Central memory CD4-positive, alpha-beta T cell (primary cell): ENCODE measurements at places on chromosomes 3 and 15.

DNA sequence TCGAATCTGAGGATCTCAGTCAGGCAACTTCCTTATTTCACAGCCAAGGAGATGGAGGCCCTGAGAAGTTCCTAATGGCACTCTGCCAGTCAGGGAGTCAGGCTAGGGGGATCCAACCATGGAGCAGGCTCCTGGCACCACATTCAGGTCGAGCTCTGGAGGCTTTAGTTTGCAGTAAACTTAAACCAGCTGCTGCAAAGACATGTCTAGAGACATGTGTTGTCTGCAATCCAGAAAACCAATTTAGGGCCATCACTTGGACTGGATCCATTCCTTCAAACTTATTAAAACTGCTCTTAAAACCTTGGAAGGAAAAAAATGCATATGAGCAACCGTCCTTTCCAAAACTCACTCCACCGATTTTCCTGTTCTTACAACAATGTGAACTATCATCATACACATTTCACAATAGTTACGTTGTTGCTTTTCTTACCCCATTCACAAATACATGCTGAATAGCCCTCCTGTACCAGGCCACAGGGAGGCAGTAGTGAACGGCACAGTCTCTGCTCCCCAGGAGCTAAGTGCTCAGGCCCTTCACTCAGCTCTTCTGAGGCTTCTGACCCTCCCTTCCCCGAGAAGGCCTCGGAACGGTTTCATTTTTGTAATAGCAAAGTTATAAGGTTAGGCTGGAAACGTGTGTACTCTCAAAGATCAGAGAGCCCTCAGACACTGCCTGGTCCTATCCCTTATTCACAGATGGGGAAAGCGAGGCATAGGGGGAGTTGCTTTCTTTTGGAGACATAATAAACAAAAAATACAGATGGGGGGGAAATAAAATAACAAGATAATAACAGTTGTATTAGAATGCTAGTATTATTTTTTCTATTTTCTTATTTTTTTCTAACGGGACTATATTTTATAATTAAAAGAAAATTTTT is 20.1 kb downstream of the RFT1 start:
- no peak for DNase-seq

GRCh38 chr15:66101715-66102395 is 151.7 kb downstream of the MEGF11 start:
- DNase-seq: no peak

DNA sequence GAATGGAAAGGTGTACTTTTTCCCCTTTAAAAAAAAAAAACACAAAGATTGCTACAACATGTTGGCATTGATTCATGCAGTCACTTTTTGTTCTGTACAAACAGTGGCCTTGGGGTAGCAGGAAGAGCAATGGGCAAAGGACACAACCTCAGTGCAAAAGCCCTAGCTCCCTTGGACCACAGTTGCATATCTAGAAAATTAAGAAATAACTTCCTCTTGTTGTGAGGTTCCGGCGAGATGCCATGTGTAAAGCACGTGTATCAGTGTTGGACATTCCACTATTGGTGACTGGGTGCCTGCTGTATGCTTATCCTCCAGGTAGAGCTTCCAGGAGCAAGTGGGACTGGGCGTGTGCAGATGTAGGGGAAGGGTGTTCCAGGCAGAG is 164.5 kb downstream of the THSD4 start:
- no peak for DNase-seq

DNA sequence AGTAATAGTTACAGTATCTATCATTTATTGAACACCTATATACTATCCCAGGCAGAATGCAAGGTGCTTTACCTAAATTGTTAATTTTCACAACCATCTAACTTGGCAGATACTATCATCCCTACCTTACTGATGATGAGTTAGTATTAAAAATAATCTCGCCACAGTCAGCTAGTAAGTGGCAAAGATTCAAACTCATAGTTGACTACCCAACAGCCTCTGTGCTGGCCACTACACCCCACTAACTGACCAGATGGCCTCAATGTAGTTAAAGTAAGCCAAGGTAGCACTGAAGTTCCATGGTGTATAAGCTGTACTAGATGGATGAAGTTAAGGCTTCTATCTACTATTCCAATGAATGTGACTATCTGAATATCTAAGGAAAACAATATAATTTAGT is 44.8 kb downstream of the PEAK1 start:
- DNase-seq: no peak

GRCh38 chr3:39292961-39293360 is 13.1 kb upstream of the CX3CR1 start:
- DNase-seq: no peak

GRCh38 chr15:79180318-79180717 is 89.7 kb upstream of the RASGRF1 start:
- DNase-seq: no peak

DNA sequence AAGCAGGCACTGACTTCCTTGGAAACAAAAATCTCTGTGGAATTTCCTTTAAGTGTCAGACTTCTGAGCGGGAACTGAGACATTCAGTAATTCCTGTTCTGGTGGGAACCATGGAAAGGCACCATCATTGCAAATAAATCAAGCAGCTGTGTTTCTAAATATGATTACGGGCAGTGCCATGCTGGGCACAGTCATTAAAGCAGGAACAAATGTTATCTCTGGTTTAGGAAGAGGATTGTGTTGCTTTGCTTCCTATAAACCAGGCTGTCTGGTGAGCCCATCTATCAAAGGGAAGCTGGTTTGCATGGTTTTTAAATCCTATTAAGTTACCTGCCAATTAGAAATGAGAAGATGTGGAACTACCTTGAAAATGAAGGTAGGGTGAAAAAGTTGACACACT is 86.7 kb downstream of the EBLN2 start:
- no peak for DNase-seq

GRCh38 chr15:47587940-47588802 is 129.1 kb upstream of the SEMA6D start:
- no peak for DNase-seq

- DNase-seq: no peak
Measured at GRCh38 chr3:65303431-65303830, 615.6 kb upstream of the ADAMTS9 start.

DNA sequence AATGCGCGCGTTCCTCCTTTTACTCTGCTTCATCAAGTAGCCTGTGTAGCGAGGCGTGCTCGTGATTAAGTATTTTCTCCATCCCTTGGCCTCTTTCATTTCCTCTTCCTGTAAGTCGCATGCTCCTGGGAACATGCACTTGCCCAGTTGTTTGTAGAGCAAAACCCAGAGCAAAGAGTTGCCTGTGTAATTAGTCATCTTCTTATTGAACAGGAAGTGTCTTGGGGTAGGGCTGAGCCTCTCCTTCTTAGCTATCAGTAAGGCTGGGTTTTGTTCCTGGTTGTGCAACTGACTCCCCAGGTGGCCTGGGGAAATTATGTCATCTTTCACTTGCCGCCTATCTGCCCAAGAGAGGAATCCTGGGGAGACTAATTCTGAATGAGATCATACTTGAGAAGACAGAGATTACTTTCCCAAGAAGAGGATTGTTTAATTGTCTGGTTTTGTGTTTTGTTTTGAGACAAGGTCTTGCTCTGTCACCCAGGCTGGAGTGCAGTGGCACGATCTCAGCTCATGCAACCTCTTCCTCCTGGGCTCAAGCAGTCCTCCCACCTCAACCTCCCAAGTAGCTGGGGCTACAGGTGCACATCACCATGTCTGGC is 14.9 kb downstream of the LIPH start:
- no peak for DNase-seq

GRCh38 chr15:57885435-57885834 is 178.9 kb downstream of the POLR2M start:
- no peak for DNase-seq

DNA sequence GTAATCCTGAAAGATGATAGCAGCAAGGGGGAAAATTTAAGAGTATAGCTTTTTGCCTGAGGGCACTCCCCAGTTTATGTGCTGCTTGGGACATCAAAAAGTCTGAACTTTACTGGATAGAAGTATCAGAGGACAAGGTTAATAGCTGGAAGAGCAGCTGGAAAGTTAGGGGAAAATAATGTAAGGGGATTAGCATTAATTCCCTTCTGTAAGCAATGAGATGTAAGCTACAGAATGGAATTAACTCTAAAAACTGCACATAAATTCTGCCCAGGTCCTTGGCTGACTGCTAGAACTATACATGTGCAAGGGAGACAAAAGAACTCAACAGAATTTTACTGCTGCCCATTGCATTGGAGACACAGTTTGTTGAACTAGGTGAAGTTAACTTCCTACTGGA is 55.6 kb downstream of the ATP11B start:
- DNase-seq: no peak

DNA sequence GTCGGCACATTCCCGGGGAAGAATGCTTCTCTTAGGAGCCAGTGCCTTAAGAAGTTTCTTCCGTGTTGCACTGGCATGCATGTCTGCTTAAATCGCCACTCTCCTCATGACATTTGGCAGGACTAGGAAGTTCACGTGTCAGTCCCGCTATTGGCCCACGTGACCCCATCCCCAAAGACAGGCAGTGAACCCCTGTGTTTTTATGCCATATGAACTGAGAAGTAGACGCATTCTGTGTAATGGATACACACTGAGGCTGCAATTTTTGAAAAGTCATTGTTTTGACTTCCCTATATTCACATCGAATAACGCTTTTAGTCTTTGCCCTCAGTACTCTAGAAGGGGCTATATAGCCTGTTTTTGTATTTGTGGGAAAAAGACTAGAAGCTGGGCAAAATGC is 125.6 kb upstream of the TBL1XR1 start:
- DNase-seq: no peak

DNA sequence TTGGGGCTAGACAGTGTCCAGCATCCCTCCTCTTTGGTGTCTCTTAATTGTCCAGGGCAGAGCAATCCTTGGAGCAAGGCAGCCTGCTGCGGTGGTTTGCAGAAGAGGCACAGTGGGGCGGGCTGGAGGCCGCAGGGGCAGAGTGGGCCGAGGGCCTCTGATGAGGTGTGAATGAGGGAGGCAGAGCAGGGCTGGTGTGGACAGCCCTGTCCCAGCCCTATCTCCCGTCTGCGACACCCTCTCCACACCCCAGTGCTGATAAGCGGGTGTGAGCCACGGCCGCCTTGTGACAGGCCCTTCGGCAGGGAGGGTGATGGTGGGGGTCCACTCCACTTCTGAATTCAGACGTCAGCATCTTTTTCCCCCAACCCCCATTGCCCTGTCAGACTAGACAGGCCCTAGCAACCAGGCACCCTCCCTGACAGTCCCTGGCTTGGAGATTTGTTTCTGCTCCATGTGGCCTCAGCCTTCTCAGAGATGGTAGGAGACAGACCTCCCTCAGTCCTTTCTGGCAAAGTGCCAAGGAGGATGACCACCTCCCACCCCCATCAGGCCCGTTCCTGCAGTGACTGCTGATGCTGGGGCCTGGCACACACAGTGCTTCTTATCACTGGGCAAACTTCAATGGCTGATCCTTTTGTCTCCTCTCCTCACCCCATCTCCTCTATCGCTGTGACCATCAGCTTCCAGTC is 37.3 kb downstream of the EXOG start:
- no peak for DNase-seq

DNA sequence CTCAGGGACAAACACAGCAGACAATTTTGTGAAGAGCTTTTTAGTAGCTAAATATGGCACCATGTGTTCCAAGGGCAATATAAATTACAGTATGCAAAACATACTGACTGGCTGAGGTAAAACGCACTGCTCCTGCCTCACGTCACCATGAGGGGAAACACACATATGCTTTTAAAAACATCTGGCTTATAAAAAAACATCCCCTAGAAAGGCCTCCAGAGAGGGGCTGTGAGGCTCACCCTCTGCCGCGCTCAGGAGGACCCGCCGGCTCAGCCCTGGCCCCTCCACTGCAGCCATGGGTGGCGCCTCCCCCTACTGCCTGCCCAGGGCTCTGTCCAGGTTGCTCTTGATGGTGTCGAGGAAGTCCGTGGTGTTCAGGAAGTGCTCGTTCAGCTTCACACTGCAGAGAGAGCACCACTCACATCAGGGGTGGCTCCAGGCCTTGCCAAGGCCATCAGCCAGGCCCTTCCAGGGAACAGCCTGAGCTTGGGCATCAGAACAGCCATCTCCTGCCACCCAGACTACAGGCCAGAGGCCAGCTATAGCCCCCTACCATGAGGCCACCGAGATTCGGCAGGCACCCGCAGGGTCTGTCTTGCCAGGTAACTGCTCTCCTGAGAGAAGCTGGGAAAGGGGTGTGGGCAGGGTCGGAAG is 18.2 kb downstream of the IDH2 start:
- no peak for DNase-seq

GRCh38 chr3:52277972-52278509 is 408 bp downstream of the WDR82 start:
- DNase-seq: no peak

DNA sequence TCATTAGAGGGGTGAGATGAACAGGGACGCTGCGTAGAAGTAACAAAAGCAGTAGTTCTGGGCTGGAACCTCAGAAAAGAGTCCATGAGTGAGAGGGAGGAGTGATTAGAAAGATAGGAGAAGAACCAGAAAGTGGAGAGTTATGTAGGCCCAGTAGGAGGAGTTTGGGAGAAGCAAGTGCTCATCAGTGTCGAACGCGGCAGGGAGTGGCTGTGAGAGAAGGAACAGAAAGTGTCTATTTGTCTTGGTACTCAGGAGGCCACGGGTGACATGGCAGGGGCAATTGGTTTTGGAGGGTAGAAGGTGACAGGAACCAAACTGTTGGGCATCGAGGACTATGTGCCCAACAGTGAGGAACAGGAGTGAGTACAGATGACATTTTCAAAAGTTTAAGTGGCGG is 1.3 kb upstream of the INSYN1 start:
- DNase-seq: no peak

- DNase-seq: no peak
Measured at GRCh38 chr3:9347887-9348286, 15.0 kb upstream of the THUMPD3 start.

DNA sequence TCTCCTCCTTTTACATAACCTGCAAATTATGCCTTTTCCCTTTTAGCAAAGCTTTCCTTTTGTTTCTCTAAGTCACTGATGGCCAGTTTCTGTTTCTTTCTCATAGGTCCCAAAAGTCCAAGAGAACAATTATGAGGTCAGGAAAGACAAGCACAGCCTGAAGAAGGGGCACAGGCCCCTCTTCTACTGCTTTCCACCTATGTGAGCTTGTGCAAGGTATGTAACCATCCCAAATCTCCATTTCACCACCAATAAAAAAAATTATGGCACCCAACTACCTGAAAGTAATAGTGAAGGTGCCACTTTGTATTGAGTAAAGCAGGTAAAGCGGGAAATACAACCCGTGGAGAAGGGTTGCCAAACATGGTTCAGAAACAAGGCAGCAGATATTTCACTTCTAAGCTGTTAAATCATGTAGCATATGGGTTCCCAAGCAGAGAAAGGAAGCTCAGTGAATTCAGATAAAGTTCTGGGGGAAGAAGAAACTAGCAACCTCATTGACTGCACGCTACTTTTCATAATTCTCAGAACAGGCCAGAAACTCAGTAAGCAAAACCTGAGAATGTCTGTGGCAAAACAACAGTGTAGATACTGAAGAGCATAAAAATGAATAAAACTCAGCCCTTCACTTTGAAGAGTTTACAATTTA is 4.2 kb downstream of the PLOD2 start:
- no peak for DNase-seq
